Mesothelial cell of epicardium (in vitro differentiated cells): ENCODE measurements at places on chromosomes 3 and 15. TPM values are rescaled to one million over a fixed set of nuclear protein-coding genes. Genes with fewer than 3 reads are reported as not detected.
A peak's percentile ranks its signal among the peaks of the same experiment; 100 is the strongest.

GRCh38 chr3:187960820-187961219, 193.1 kb upstream of the LPP start:
- DNase-seq, result no peak

DNA sequence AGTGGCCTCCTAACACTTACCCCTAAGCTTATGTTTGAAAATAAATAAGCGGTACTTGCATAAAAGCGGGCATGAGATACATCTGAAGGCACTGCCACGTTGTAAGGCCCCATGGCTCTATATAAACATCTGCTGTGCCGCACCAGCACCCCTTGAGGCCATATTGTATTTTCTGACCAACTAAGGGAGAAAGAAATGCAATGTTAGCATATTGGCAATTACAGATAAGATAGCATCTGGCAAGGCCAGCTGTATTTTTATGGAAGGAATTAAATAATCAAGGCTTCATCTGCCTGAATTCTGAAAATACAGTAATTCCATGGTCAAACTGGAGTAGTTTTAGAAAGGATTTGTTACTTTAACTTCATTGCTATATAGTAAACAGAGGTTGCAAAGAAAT, 28.7 kb downstream of the TMEM39A start:
- no peak for DNase-seq

DNA sequence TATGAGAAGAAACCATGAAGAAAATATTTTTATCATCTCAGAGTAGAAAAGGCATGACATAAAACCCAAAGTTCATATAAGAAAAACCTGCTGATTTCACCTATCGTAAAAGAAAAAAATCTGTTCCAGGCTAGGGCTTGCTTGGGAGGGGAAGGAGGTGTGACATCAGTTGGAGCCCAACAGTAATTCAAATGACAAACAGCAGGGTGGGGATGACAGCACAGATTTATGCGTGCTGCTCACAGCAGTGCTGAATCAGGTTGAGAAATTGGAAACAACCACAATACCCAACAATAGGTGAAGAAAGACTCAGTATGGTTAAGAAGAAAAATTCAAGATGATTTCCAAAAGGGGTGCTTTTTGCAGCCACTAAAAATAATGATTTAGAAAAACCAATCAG, 172.4 kb downstream of the PDE8A start:
- DNase-seq, result no peak

- DNase-seq, result no peak
These were observed 158.2 kb upstream of the TSC22D2 start for GRCh38 chr3:150249779-150250470.

DNA sequence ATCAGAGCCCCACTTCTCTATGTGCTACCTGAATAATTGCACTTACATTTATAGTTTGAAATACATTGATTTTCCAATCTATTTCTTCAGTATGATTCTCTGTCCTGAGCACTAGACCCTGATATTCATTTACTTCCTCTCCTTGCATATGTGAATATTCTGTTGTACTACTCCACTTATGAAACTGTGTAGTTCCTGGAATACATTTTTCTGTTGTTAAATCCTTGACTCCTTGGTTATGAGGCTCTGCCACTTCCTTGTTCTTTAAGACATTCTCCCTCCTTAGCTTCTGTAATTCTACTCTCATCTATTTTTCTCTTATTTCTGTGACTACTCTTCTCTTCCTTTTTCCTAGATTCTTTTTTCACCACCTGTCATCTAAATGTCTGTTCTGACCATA, 12.9 kb upstream of the MGA start:
- no peak for DNase-seq

- peak; percentile 61 for DNase-seq
These were observed 113.5 kb downstream of the VGLL4 start for GRCh38 chr3:11530153-11530721.

The SEMA3F gene
- 94.5 to 101 TPM (median 99.1 TPM) in 3 replicates for total RNA-seq

The RHOV gene
- 3.4 to 4.4 TPM (median 3.4 TPM) in 3 replicates for total RNA-seq
